Activated CD8-positive, alpha-beta memory T cell treated with anti-CD3 and anti-CD28 coated beads, Interleukin-2, amount 50 U/mL, for 4 hours (primary cell): ENCODE measurements at places on chromosomes 7 and 10.

DNA sequence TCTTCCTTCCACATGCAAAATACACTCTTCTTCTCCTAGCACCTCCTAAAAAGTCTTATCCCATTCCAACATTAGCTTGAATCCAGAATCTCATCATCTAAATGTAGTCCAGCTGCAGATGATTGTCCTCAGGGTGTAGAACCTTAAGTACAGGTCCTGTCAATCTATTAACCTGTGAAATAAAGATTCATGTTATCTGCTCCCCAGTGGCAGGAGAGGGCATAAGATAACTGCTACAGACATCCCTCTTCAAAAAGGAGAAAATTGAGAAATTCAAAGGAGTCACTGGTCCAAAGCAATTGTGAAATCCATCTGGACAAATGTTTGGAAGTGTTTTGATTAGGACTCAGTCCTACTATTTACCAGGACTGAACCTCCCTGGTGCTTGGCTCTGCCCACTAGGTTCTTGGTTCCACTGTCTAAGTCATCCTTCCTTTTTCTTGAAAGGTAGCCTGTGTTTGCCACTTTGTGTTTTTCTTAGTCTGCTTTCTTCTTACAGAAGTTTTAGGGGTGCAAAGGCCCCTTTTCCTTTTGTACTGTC is 96.2 kb downstream of the ADD3 start:
- DNase-seq, result no peak

DNA sequence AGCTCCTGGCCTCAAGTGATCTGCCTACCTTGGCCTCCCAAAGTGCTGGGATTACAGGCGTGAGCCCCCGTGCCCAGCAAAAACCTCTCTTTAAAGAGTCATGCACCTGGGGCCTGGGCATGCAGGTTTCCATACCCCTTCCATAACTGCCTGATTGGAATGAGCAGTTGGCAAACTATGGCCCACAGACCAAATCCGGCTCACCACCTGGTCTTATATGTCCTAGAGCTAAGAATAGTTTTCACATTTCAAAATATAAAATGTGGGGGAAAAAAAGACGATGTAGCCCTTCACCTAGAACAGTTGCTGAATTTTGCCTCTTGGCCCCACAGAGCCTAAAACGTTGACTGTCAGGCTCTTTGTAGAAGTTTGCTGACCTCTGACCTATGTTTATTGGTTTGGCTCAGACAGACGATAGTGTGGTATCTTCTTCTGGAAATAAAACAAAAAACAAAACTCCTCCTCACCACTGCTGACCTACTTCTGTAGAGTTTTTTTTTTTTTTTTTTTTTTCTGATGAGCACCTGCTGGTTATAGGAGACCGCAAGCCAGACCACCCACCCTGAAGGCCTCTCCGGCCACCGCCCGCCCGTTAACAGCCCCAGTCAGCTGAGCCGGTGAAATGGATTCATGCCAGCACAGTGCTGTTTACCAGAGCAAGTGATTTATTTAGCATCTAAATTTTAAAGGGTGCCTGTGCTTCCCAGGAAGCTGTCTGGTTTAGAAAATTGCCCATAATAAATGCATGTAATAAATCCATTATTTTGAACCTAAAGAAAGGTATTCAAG is 33.5 kb upstream of the SFRP5 start:
- DNase-seq, result no peak

- no peak for DNase-seq
These were observed 312.0 kb upstream of the ZMIZ1 start for GRCh38 chr10:78756604-78757343.

GRCh38 chr10:91759581-91759986 is 38.6 kb upstream of the TNKS2 start:
- DNase-seq, result no peak

DNA sequence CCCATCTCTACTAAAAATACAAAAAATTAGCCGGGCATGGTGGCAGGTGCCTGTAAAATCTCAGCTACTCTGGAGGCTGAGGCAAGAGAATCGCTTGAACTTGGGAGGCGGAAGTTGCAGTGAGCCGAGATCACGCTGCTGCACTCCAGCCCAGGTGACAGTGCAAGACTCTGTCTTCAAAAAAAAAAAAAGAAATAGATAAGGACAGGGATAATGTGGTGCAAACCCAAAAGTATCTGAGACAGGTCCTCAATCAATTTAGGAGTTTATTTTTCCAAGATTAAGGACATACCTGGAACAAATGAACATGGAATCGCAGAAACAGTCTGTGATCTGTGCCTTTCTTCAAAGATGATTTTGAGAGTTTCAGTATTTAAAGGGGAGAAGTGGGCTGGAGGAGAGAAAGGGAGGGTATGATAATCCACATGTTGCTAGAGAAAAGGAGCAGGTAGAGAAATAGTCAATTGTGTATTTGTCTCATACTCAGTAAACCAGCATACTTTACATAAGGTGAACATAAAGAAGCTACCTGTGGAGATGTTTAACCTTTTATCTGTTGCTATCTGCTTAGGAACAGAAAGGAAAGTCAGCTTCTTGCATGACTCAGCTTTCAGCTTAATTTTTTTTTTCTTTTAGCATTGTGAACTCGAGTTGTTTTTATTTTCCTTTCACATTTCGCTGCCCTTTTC is 4.9 kb upstream of the MTPN start:
- DNase-seq, result no peak

- DNase-seq, result no peak
These were observed 186.7 kb upstream of the PLXDC2 start for GRCh38 chr10:19629567-19629966.

GRCh38 chr7:7895754-7896153 is 72.8 kb upstream of the GLCCI1 start:
- DNase-seq, result no peak

DNA sequence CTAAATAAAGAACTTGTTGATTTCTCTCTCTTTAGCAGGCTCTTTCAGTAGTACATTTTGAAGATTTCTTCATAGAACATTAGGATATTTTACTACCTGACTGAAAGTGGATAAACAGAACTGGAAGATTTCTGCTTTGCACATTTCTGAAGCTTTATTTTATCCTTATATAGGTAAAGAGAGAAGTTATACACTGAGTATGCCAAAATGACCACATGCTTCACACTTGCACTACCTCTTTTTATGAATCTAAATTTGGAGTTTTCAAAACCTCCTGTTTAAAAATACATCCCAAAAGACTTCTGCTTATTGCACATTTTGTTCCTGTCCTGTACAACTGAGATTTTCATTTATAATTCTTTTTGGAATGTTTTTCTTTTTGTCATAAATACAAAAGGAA is 197.4 kb upstream of the PRPS1L1 start:
- no peak for DNase-seq

DNA sequence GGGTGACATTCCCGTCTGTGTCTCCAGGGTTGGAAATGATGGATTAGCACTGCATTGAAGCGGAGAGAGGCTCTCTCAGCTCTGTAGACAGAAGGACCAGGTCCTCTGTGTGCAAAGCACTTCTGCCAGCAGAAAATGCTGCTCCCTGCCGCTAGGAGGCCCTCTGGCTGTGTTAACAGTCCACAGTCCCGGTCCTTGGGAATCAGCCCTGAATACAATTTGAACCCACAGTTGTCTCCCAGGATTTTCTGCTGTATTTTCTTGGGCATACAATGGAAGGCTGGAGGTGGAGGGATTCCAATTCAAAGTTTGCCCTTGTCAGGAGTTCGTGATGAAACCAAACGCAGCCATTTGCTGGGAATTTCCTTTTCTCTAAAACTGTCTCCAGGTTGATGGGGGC is 205.2 kb downstream of the GLRX3 start:
- DNase-seq, result no peak

- peak; percentile 42 for DNase-seq
These were observed 86.1 kb upstream of the DNAJB6 start for GRCh38 chr7:157250605-157251228.

DNA sequence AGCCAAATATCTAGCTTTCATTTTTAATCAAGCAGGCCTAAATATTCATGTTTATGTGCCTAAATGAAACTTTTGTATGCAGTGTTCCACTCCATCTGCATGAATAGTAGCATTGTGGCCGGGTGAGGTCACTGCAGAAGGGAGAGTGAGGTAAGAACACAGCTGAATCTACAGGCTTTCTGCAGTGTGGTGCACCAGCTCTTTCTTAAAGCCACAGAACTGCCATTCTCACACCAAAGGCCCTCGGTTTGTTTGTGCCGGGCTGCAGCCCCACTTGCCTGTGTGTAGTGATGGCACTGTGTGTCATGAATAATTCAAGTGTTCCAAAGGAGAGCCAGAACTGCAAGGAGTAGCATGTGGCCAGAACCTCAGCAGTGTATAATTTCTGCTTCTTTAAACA is 204.1 kb downstream of the TRIL start:
- no peak for DNase-seq

GRCh38 chr7:5083311-5083711 is 37.7 kb downstream of the RBAK start:
- no peak for DNase-seq
